ENCODE measurements at places on chromosomes 5 and 9.

- peak; percentile 38 for DNase-seq
Observed at GRCh38 chr9:82538634-82539033, 524.3 kb downstream of the RASEF start.

GRCh38 chr5:83011985-83012384, 65.2 kb downstream of the TMEM167A start:
- no peak for DNase-seq

DNA sequence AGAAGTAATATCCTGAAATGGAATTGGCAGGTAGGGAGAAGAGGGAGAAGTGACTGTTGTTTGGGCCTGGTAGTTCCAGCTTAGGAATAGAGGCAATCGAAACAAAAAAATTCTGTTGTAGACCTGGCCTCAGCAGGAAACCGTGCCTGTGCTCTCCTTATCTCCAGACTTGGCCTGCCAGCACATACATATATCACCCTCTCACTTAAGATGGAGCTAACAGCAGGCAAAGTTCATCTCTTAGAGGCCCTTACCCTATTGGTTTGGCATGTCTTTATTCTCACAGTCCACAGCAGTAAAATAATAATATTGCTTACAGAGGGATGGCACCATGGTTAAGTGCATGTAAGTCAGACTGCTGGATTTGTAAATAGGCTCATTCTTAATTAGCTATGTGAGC, 19.6 kb upstream of the TNC start:
- no peak for DNase-seq

- no peak for DNase-seq
Observed at GRCh38 chr9:83315649-83316048, 222.6 kb downstream of the FRMD3 start.

DNA sequence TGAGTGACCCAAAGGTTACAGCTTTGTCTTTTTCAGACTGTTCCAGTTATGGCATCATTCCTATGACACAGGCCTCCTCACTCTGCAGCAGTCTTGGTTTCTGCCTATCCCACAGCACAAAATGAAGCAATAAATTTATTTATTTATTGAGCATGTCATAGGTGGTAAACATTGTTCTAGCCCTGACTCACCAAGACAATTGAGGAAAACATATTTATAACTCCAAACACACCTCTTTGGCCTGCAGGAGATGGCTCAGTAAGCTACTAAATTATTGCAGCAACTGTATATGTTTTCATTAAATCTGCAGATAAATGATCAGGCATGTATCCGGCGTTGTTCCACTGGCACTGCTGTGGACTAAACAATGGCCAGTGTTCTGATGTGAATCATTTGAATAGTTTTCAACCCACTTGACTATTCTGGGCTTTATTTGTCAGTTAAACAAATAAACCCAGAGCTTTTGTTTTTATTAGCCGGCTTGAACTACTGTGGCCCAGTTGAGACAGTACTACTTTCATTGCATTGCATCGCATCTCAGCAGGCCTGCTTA, 83.2 kb downstream of the FOXD1 start:
- peak; percentile 41 for DNase-seq

GRCh38 chr9:83649080-83649479, 26.1 kb downstream of the IDNK start:
- peak; percentile 13 for DNase-seq

DNA sequence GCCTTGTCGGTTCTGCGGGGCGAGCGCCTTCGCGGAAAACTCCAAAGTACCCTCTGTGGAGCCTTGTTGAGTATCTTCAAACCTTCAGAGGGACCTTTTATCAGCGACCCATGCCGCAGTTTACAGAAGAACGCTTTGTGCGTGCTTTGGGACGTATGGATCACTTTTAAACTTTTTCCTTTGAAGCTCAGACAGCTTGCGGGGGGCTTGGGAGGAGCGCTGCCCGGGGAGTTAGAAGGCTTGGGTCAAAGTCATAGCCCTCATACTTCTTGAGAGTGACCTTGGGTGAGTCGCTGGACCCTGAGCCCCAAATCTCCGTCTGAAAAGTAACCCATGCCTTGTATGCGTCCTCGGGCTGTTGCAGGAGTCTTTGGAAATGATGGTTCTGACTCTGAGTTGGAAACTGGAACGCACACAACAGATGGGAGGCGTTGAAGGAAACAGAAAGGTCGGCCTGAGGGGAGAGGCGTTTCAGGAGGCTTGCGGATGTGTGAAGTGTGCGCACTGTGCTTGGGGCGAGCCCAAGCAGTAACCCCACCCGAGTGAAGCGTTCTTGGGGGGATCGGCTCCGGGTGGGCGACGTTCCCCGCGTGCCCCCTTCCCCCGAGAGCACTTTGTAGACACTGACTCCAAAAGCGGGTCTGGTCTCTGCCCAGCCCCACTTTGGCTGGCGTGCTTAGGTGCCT, 661 bp upstream of the SLC25A51 start:
- DNase-seq = no peak

GRCh38 chr9:114861922-114862605, 56.2 kb upstream of the TNFSF15 start:
- no peak for DNase-seq

- DNase-seq = no peak
Observed at GRCh38 chr9:5642170-5642569, 13.3 kb downstream of the RIC1 start.

DNA sequence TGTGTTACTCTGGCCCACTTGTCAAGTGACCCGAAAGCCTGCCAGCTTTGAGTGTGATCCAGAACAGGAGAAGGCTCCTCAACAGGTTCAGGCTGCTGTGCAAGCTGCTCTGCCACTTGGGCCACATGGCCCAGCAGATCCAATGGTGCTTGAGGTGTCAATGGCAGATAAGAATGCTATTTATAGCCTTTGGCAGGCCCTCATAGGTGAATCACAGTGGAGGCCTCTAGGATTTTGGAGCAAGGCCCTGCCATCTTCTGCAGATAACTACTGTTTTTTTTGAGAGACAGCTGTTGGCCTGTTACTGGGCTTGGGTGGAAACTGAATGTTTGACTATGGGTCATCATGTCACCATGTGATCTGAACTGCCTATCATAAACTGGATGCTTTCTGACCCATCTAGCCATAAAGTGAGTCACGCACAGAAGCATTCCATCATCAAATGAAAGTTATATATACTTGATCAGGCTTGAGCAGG, 180.8 kb downstream of the CARTPT start:
- DNase-seq = no peak

DNA sequence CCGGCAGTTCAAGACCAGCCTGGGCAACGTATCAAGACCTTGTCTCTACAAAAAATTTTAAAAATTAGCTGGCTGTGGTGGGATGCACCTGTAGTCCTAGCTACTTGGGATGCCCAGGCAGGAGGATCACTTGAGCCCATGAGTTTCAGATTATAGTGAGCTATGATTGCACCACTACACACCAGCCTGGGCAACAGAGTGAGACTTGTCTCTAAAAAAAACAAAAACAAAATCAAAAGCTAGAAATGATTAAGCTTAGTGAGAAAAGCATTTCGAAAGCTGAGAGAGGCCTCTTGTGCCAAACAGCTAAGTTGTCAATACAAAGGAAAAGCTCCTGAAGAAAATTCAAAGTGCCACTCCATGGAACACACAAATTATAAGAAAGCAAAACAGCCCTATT, 4.8 kb downstream of the FAM151B start:
- no peak for DNase-seq

DNA sequence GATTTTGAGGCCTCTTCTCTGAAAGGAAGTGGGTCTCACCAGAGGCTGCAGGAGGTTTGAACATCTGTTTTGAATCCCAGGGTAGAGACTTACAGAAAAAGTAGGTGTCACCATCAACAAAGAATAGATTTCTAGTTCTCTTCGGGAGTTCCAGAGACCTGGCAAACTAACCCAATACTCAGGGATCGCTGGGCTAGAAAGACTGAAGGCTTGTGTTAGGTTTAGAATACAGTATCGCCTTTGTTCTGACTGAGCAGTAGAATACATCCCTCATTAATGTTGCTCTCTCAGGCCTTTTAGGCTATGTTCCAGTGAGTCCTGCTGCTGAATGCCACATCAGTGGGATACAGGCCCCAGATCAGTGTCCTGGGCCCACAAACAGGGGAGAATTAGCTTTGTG, 27.2 kb downstream of the RUSC2 start:
- no peak for DNase-seq

GRCh38 chr5:177312649-177313181, 1.0 kb upstream of the MXD3 start:
- no peak for DNase-seq

DNA sequence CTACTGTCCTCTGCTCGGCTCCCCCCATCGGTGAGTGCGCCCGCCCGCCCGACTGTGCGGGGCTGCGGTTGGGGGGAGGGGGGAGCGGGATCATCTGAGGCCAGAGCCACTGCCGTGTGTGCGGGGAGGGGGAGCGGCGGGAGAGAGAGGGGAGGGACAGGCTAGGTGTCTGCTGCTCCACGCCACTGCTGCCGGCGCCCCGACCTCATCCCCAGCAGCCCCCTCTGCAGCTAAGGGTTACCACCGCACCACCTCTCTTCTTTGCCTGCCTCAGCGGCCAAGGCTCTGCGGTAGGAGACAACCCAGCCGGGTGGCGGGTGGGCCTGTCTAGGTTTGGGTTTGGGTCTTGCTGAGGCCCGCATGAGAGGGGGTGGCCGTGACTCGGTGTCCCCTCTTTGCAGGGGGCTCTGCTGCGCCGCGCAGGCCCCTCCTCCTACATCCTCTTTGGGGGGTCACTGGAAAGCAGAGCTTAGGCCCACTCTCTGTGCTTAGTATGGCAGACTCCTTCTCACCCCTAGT, 670 bp upstream of the PURA start:
- DNase-seq = no peak

- DNase-seq = no peak
Observed at GRCh38 chr5:134070725-134071613, 43.5 kb upstream of the TCF7 start.

GRCh38 chr5:103356350-103357091, 98.0 kb downstream of the MACIR start:
- no peak for DNase-seq

DNA sequence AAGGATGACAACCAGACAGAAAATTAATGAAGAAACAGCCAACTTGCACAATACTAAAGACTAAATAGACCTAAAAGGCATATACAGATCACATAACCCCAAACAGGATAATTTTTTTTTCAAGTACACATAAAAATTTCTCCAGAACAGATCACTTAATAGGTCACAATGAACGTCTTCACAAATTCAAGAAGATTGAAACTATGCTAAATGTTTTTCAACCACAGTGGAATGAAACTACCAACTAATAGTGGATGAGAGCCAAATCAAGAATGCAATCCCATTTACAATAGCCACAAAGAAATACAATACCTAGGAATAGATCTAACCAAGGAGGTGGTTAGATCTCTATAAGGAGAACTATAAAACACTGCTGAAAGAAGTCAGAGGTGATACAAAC, 145.8 kb downstream of the TMEM232 start:
- no peak for DNase-seq

- DNase-seq = no peak
Observed at GRCh38 chr5:164420161-164420560, 914.7 kb downstream of the MAT2B start.

DNA sequence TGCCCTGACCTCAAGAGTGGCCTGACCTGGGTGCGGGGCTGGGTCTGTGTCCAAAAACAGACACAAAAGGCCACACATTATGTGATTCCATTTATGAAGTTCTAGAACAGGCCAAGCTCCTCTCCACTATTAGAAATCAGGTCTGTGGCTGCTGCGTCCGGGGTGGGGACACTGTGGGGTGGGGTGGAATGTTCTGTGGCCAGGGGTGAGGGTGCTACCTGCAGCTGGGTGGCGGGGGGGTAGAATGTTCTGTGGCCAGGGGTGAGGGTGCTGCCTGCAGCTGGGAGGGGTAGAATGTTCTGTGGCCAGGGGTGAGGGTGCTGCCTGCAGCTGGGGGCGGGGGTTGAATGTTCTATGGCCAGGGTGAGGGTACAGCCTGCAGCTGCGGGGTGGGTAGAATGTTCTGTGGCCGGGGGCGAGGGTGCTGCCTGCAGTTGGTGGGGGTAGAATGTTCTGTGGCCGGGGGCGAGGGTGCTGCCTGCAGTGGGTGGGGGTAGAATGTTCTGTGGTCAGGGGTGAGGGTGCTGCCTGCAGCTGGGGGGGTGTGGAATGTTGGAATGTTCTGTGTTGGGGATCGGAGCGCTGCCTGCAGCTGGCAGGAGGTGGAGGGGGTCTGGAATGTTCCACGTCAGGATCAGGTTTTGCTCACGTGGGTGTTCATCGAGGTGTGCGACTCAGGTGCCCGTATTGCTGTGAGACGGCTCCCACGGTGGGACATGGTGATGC, 8.3 kb downstream of the LCN12 start:
- DNase-seq = no peak

- DNase-seq = peak; percentile 54
Observed at GRCh38 chr5:169197343-169197742, 103.6 kb downstream of the SLIT3 start.

DNA sequence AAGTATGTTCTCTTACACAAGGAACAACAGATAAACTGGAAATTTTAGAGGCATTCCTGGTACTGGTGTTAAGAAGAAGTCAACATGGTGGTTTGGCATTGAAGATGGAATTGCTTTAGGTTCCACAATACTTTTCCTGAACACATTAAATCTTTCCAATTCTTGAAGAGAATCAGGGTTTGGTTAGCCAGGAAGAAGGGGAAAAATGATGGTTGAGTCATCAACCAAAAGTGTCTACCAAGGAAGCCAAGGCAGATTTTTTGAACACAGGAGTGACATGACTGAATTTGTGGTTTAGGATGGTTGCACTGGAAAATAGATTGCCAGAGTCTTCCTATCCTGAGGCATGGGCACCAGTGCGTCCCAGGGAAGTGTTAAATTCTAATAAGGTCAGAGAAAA, 433.4 kb downstream of the TMEM38B start:
- DNase-seq = no peak

DNA sequence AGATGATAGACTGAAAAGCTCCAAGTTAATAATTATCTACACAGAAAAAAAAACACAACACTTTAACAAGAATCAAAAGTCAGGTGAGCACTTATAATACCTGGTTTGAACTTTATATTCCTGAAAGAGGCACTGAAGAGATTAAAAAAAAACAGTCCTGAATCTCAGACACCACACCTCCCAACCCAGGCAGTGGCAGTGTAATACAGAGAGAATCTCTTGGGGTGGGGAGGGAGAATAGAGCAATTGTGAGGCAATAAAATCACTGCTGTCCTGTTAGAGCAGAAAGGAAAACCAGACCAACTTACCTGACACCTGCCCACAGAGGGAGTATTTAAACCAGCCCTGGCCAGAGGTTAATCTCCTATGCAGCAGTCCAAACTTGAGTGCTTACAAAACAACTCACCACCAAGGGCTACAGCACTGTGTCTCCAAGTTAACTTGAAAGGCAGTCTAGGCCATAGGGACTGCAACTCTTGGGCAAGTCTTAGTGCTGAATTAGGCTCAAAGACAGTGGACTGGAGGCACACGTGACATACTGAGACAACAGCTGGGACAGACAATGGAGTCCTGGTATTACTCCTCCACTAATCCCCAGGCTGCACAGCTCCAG, 54.2 kb downstream of the SLCO4C1 start:
- DNase-seq = no peak

GRCh38 chr9:135589596-135590485, 28.3 kb downstream of the PAEP start:
- no peak for DNase-seq

GRCh38 chr9:82597241-82598203, 465.4 kb downstream of the RASEF start:
- peak; percentile 66 for DNase-seq

- no peak for DNase-seq
Observed at GRCh38 chr9:16099732-16100536, 547.1 kb downstream of the CCDC171 start.

GRCh38 chr9:118992813-118993794, 376.1 kb downstream of the BRINP1 start:
- DNase-seq = no peak

Data from LNCaP clone FGC (cell line).